Hair follicular keratinocyte (primary cell): ENCODE measurements at places on chromosomes 11 and 22. TPM values are rescaled to one million over a fixed set of nuclear protein-coding genes. Genes with fewer than 3 reads are reported as not detected.

CECR2 gene
- total RNA-seq: under 0.01 and 0.04 TPM in 2 replicates

GGTLC3 gene
- total RNA-seq: not detected in 2 replicates

GAS2L1 gene
- total RNA-seq: 30.8 and 48.2 TPM in 2 replicates

KCNJ1 gene
- 0.08 TPM in 1 of 2 replicates, not detected in the other for total RNA-seq

TH gene
- total RNA-seq: 0.16 and 0.76 TPM in 2 replicates

GSTT2B gene
- 2.4 and 6.5 TPM in 2 replicates for total RNA-seq

OR8G5 gene
- not detected in 2 replicates for total RNA-seq

SCT gene
- not detected in 2 replicates for total RNA-seq

TREH gene
- total RNA-seq: not detected in 2 replicates

F2 gene
- total RNA-seq: 0.11 TPM in 1 of 2 replicates, not detected in the other

HIRA gene
- 17.7 and 17.8 TPM in 2 replicates for total RNA-seq

LINC01488 gene
- not detected in 2 replicates for total RNA-seq

CST6 gene
- total RNA-seq: 0.34 and 1.8 TPM in 2 replicates

MPPED2 gene
- not detected in 2 replicates for total RNA-seq

CD151 gene
- total RNA-seq: 490 and 530 TPM in 2 replicates

INPP5J gene
- total RNA-seq: 0.08 and 0.34 TPM in 2 replicates

COPB1 gene
- 160 and 195 TPM in 2 replicates for total RNA-seq

ASRGL1 gene
- 0.19 TPM in 1 of 2 replicates, not detected in the other for total RNA-seq

OR2AG2 gene
- total RNA-seq: 0.11 TPM in 1 of 2 replicates, not detected in the other

GLB1L2 gene
- 1.2 and 2.0 TPM in 2 replicates for total RNA-seq

SPDYC gene
- not detected in 2 replicates for total RNA-seq

SLC17A6 gene
- total RNA-seq: not detected in 2 replicates

TBC1D10A gene
- 20.2 and 25.8 TPM in 2 replicates for total RNA-seq

RBMXL2 gene
- not detected in 2 replicates for total RNA-seq

ILK gene
- 85.4 and 121 TPM in 2 replicates for total RNA-seq
